ENCODE measurements at places on chromosomes 5 and 9.
A peak's percentile ranks its signal among the peaks of the same experiment; 100 is the strongest.

- no peak for DNase-seq
Measured at GRCh38 chr5:170638051-170638450, 134.2 kb downstream of the KCNIP1 start.

- DNase-seq: peak; percentile 60
Measured at GRCh38 chr5:1312206-1312605, 17.3 kb upstream of the TERT start.

DNA sequence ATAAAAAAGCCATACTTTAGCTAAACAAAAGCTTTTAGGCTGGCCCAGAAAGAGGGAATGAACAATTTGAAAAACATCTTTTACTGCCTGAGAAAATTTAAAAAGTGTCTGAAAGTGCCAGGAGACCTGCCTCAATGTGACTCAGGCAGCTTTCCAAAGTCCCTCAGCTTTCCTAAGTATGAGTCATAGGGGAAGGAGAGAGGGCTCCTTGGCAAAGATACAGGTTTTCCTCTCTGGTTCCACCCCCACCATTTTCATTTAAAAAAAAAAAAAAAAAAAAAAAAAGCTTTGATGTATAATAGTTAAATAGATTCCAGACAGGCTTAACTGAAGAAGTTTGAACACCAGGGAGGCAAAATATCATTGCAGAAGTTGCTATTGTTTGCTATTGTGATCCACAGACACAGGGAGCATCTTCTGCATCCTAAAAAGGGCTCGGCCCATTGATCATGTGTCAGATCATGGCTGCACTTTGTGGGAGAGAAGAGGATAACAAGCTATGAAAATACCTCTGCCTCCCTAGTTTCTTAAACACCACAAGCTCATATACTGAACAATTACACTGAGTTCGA lies 71.5 kb downstream of the MRPS27 start:
- no peak for DNase-seq

- DNase-seq: no peak
Measured at GRCh38 chr5:55711507-55712022, 559 bp downstream of the SLC38A9 start.

DNA sequence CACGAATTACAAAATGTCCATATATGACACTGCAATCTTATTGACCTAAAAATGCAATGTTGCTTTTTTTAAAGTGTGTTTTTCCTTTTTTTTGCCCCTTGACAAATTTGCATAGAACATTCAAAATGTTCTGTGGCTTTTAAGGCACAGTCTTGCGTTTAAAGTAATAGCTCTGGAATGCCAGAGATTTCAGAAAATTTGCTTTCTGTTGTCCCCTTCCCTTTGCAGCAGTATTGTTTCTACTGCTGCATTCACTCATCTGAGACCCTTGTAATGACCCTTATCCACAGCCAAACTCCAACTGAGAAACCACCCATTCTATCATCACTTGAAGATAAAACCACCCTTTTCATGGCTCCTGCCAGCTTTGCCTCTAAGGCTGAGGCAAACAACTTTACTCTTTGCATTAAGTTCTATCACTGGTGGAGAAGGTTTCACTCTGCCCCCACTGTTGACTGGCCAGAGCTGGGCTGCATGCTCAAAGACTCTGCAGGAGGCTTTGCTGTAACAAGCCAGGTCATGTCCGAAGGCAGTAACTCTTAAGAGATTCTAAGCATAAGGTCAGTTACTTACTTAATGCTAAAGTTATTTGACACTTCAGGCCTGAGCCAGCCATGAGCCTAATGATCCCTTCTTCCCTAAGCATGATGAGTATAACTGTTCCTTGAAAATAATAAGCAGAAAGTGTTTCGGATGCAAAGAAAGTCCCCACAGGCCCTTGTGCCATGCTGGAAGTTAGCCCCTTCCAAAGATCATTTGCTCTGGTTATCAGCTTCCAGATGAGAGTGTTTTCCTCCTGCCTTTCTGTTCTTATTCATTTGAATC lies 101.9 kb downstream of the CD180 start:
- no peak for DNase-seq

DNA sequence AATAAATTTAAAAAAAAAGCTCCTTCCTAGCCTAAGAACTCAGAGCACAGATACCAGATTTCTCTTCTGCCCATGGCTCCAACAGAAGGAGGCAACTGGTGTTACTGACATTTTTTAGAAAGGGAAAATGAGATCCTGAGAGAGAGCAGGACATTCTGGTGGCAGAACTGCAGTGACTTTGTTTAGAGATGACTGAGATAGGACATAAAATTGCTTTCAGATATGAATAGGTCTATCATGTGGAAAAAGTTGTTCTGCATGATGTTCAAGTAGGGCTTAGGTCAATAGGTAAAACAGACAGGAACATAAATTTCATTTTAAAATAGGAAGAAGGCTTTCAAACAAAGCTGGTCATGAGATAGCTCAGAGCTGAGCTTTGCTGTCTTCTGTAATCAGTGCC lies 49.6 kb downstream of the NIPAL4 start:
- DNase-seq: no peak

DNA sequence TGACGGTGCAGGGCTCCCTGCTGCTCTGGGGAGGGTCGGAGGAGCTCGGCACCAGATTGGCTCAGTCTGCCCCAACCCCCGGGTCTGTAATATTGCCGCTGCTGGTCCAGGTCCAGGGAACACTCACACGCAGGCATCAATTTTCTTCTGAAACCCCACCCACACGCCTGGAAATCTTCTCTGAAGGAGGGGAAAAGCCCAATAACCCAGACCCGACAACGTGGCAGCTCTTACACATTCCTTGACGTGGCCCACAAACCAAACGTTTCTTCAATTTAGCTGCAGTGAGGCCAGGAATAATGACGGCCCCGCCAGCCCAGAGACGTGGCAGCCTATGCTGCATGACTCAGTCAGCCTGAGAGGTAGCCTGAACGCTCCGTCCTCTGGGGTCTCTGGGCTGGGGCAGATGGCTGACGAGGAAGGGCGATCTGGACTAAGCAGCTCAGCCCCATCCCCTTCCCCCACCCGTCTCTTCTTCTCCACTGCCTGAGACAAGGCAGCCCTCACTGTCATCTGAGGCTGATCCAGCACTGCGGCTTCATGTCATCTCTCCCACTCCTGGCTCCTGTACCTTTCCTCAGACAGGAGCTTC lies 9.9 kb upstream of the SPARC start:
- DNase-seq: no peak

- no peak for DNase-seq
Measured at GRCh38 chr5:76219636-76220035, 136.5 kb downstream of the SV2C start.

DNA sequence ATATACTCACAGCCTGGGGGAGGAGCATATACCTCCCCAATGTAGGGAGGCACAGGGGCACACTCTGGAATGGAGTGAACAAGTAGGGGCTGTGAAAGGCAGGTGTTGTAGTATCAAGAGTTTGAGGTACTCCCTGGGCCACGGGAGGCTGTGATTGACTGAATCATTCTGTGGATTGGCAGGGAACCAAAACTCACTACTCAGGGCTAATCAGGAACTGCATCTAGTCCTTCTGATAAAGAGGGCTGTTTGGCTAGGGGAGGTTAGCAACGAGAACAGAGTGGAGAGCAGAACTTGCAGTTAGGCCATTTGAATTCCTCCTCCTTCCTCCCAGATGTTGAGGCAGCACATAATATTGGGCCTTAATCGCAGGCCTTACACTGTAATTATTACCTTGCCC lies 369.2 kb upstream of the MPDZ start:
- DNase-seq: no peak

- no peak for DNase-seq
Measured at GRCh38 chr5:95317085-95317484, 32.2 kb upstream of the MCTP1 start.

DNA sequence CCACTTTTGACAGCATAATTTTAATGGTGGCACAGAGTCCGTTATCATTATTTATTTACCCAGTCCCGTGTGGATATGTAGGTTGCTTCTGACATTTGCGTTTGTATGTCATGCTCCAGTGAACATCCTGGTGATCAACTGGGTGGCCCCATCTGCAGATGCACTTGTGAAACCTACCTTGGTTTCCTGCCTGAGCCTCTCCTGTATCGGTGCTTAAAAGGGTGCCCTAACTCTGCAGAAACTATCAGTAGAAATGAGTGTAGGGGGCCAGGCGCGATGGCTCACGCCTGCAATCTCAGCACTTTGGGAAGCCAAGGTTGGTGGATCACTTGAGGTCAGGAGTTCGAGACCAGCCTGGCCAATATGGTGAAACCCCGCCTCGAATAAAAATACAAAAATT lies 92.1 kb upstream of the IER5L start:
- DNase-seq: peak; percentile 38

DNA sequence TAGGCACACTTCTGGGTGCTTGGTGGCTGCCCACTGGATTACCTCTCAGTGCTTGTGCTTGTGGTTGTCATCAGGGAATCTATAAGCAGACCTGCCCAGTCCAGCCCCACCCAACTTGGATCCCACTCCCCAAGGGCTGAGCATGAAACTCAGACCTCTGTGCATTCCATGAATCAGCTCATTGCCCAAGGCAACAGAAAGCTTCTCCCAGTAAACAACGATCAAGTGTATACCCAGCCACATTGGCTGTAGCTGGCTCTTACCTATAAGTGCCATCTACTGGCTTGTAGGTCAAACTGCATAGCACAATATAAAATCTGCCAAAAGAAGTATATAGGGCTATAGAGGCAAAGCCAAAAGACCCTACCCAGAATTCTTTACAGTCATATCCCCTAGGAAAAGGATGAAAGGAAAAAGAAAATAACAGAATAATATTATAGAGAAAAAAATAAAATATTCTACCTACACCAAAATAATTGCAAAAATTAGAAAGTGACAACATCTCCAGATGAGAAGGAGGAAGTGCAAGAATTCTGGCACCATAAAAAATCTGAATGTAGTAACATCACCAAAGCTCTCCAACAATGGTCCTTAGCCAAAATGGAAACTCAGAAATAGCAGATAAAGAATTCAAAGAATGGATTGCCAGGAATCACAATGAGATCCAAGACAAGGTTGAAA lies 321.0 kb upstream of the TRPC7 start:
- no peak for DNase-seq

DNA sequence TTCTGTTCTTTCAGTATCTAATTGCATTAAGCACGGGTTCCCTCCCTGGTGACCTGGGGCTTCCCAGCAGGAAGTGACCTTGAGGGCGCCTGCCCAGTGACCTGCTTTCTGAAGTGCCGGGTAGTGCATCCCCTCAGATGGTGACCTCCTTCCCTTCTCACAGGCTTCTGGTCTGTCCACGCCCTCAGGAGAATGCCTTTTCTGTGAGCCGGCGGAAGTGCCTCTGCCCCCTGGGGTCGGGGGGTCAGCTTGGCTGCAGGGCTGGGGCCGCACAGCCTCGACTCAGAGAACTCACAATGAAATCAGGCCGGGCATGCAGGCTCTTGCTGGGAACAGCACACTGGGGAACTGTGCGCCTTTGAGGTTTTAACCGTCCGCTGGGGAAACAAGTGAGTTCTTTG lies 124.5 kb upstream of the PHYKPL start:
- DNase-seq: no peak

- no peak for DNase-seq
Measured at GRCh38 chr5:136763548-136763947, 398.2 kb upstream of the TRPC7 start.

DNA sequence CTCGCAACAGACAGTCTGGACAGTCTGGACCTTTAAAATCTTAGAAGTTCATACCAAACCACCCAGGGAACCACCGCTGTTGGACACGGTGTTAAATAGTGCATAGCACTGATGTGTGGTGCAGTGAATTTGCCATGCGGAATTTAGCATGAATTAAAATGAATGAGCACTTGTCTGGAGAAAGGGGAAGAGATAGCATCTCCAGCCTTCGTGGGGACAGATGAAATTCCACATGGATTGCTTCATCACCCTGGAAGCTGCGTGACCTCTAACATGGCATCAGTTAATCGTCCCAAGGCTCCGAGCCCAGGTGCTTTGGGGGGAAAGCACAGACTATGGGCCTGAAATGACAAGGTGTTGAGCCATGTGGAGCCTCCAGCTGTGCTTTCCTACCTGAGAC lies 91.4 kb downstream of the ADAMTS16 start:
- DNase-seq: no peak

GRCh38 chr9:114035845-114036801 lies 42.0 kb downstream of the AMBP start:
- no peak for DNase-seq

DNA sequence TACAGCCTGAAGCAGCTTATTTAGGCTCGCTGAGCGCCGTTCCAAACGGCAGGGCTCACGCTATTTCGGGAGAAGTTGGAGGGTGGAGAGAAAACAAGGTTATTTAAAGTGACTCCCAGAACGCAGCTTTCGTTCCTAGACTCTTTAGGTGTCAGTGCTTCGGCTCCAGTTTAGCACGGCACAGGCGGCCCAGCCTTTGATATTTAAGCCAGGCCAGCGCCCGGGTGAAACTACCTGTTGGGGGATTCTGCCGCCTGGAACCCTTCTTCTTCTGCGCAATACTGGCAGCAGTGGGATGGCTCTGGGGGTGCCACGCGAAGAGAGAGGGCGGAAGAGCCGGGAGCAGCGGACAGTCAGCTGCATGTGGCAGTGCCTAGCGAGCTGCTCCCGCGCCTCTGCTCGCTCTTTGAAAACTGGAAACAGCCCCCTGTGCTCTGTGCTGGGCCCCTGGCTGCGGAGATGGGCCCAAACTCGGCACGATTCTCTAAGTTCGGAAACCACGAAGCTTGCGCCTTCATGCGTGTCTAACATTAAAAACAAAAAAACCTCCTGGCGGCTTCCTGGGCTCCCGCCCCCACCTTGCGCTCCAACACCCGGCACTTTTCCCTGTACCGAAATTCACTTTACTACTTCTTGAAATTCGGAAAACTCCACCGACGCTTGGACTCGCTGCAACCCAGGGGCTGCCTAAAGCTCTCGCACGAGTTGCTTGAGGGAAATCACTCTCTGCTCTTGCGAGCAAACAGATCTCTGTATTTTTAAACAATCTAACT lies 34.6 kb upstream of the NFIB start:
- DNase-seq: no peak

DNA sequence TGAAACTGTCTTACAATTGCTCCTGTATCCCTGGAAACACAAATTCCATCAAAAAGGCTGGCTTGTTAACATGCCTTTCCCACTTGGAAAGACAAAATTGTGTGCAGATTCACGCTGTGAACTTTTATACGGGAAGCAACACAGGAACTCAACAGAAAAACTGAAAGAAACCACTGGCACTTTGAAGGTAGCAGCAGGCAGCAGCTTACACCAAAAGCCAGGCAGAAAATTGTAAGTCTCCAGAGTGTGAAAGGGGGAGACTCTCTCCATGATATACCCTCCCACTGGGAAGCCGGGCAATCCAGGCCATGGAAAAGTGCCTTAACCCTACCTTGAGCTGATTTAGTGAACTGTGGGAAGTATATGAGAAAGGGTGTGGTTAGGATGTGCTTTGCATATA lies 943.7 kb downstream of the CDH18 start:
- DNase-seq: no peak

- DNase-seq: no peak
Measured at GRCh38 chr5:96718635-96719077, 56.5 kb downstream of the CAST start.

- no peak for DNase-seq
Measured at GRCh38 chr5:71778678-71779276, 59.7 kb downstream of the CARTPT start.

- no peak for DNase-seq
Measured at GRCh38 chr5:168372356-168372946, 81.0 kb downstream of the WWC1 start.

Data from activated gamma-delta T cell treated with Interleukin-2 at 50 U/mL for 16 hours (primary cell).